ENCODE measurements at places on chromosomes 6 and 20. TPM values are rescaled to one million over a fixed set of nuclear protein-coding genes. Genes with fewer than 3 reads are reported as not detected.

WFDC5 gene
- not detected for total RNA-seq

SYNDIG1 gene
- not detected for total RNA-seq

THBS2 gene
- total RNA-seq, result not detected

SLC22A2 gene
- not detected for total RNA-seq

ULBP2 gene
- 0.65 TPM for total RNA-seq

HDGFL1 gene
- total RNA-seq, result not detected

WFDC10A gene
- not detected for total RNA-seq

HSPA1L gene
- 2.2 TPM for total RNA-seq

NRN1 gene
- 3.0 TPM for total RNA-seq

SKIC2 gene
- 101 TPM for total RNA-seq

FNDC1 gene
- total RNA-seq, result 0.02 TPM

C20orf144 gene
- 0.29 TPM for total RNA-seq

C2 gene
- 1.6 TPM for total RNA-seq

GHRH gene
- total RNA-seq, result not detected

COL9A3 gene
- total RNA-seq, result not detected

SPO11 gene
- total RNA-seq, result not detected

BAG2 gene
- 13.1 TPM for total RNA-seq

PDE10A gene
- not detected for total RNA-seq

RRAGD gene
- total RNA-seq, result 7.8 TPM

PSMB9 gene
- 253 TPM for total RNA-seq

MUCL3 gene
- total RNA-seq, result not detected

GSTA3 gene
- not detected for total RNA-seq

DEFB119 gene
- total RNA-seq, result not detected

WFDC12 gene
- not detected for total RNA-seq

EEF1A2 gene
- 0.80 TPM for total RNA-seq
